ENCODE measurements at places on chromosomes 5 and 9.

DNA sequence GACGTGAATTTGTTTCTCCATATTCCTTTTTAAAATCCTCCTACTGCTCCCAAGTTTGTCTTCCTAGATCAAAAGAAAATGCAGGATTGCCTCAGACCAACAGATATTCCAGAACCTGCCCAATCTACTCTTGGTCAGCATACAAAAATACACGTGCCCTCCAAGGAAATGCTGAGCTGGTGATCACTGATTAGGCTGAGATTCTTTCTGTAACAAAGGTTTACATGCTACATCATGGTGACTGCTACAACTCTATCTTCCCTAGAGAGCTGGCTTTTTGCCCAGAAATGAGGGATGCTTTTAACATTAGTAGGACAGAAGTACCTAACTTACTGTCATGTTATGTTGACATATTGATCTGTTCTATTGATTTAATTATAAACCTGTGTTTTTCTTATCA is 35.5 kb downstream of the OR2Y1 start:
- DNase-seq: no peak

DNA sequence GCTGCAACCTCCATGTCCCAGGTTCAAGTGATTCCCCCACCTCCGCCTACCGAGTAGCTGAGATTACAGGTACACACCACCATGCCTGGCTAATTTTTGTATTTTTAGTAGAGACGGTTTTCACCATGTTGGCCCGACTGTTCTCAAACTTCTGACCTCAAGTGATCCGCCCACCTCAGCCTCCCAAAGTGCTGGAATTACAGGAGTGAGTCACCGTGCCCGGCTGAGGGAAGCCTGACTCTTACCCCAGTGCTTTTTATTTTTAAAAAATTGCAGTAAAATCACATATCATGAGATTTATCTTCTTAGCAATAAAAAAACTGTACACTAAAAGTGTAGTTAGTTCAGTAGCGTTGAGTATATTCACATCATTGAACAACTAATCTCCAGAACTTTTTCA is 105.3 kb downstream of the SLIT3 start:
- DNase-seq: no peak

DNA sequence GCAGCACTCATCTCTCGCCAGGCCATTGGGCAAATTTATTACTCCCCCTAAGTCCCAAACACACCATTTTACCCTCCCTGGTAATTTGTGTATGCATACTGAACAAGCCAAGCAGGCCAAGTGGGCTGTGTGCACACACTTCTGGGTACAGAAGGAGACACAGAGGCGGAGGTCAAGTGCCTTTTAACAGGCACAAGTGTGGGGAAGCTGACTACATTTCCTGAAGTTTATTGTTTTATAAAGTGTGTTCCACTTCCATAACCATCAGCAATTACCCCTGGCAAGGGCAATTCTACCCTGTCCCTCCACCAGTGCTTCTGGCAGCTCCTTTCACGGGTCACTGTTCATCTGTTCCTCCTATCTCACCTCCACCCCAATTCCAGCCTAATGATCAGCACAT is 93.9 kb downstream of the SETX start:
- no peak for DNase-seq

- DNase-seq: no peak
Measured at GRCh38 chr9:21580636-21581378, 98.7 kb upstream of the IFNE start.

- DNase-seq: no peak
Measured at GRCh38 chr5:154756009-154756867, 1.1 kb downstream of the LARP1 start.

DNA sequence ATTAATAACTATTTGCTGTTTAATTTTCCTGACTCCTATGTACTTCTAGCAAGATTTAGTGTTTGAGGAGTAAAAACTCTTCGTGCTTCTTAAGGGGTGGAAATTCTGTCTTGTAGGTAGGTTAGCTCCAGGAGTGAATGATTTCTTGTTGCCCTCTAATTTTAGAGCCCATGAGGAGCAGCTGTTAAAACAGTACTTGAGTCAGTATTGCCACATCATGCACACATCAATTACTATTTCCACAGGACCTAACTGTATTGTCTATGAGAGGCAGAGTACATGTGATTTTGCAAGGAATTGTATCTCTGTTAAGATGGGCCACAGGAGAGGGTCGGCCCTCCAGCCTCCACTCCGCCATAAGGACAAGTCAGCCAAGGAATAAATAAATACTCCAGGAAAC is 91.2 kb downstream of the PDZD2 start:
- no peak for DNase-seq

GRCh38 chr9:136506425-136506824 is 23.6 kb upstream of the SEC16A start:
- no peak for DNase-seq

DNA sequence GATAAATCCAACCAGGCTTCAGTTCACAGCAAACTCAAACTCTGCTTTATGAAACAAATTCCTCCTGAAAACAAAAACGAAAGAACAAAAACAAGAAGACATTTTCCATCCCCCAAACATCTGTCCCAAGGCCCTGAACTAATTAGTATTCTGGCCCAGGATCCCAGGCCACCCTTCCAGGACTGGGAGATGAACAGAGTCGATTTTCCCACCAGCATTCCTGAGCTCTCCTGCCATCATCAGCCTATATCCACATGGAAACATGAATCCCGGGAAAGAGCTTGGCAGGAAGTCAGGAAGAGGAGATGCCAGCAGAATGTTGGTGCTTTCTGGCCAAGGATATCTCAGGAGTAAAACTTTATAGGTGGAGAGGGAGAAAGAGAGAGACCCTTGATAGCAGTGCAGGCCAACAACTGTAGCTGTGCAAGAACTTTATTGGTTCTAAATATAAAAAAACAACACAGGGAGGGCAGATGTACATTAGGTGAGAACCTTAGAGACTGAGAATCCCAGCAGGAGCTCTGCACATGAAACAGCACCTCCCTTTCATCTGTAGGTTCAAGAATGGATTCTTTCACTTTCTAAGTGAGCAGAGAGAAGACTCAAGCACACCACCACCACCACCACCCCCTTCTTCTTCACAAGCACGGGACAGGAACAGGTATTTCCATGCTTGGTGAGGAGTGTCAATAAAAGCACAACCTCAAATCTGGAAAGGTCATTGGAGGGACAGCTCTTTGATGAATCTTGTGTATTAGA is 190.7 kb upstream of the TAS2R1 start:
- DNase-seq: no peak

DNA sequence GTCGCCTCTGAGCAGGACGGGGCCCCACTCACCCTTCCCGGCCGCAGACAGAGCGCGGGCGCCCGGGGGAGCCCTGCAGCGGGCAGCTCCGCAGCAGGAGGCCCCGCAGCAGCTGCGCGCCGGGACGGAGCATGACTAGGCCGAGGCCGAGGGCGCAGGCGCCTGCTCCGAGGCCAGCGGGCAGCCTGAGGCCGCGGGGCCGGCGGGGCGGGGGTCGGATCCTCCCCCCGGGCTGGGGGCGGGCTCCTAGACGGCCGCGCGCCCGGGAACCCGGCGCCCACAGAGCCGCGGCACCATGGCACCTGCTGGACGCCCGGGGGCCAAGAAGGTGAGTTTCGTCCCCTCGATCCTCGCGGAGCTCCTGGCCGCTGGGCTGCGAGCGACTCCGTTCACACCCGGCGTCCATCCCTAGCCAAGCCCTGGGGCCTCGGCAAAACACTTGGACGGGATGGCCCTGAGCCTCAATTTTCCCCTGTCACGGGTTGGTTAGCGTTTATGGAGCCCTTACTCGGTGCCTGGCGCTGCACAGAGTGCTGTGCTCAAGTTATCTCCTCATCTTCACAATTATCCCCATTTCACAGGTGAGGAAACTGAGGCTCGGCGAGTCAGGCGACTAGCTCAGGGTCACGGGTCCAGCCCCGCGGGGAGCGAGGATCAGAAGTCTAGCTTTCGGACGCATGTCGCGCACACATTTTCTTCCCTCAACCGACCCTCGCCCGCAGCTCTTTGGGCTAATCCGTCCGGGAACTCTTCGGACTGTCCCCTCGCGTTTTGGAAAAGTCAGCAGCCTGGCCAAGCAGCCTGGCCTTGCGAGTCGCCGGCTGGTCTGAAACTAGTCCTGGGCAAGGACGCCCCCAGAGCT is at the start of the genes BHMT2 and DMGDH:
Gene BHMT2, plus strand, starts transcription at position 280 of the 862 bp plus-strand sequence. Its CDS starts 16 bp downstream, at position 296.
Gene DMGDH, minus strand, starts transcription at position 187 of the 862 bp plus-strand sequence. Its CDS starts 54 bp downstream, at position 133.
- no peak for DNase-seq

GRCh38 chr9:70177121-70177520 is 81.7 kb upstream of the SMC5 start:
- no peak for DNase-seq

DNA sequence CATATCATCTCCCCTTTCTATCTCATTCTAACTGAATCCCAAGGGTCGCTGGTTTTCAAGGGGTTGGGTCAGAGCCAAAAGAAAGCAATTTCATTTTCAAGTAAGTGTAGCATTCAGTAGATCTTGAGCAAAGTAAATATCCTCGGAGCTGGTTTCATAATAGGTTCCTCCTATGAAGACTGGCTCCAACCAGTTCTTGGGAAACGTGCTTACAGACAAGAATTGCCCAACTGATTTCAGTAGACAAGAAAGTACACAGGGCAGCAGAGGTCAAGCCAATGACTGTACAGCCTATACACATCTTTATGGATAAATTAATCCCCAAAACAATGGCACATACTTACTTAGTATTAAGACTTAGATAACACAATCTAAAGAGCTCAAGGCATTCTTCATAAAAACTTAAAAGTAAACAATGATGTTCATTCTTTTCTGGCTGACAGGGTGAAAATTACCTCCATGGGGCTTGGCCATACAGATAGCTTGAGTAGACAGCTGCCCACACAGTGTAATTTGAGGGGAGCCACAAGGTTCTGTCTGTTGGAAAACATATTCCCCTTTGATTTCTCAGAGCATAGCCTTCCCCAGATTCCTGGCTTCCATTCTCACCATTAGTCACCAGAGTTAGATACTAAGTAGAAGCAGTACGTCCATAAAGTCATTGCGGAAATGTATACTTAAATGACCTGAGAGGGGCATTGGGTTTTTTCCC is 163.9 kb downstream of the ARRDC3 start:
- DNase-seq: no peak

DNA sequence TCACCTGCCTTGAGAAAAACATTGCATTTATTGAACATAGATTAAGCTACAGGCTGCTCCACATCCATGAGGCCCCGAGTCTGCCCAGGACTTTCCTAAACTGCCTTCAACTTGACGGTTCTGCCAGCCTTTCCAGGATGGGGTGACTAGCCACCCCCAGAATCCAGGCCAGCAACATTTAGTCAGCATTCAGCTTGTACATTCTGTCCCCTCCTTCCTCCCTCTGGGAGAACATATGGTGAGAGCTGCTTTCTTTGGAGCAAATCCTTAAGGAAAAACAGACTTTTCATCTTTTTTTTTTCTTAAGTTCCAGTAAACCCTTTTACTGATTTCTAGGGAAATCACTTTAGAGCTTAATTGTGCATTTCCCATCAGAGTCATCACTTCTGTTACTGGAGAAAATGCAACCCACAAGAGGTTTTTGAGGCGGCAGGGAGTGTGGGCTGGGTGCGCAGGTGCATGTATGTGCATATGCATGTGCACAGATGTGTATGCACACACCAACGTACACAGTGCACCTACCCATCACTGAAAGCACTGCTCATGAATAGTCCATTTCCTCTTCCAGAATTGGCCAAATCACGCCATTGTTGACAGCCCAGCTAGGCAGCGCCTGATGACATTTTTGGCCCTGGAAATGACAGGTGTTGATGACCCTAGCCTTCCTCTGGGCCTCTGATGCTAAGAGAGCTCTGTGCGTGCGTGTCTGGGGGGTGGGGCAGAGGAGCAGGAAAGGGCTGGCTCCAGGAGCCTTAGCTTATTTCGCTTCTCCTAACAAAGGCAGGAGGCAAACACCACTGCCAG is 145.6 kb downstream of the HSD17B3 start:
- no peak for DNase-seq

- DNase-seq: no peak
Measured at GRCh38 chr5:109411627-109412026, 1.9 kb upstream of the PJA2 start.

- DNase-seq: no peak
Measured at GRCh38 chr9:132239518-132239917, 77.7 kb downstream of the NTNG2 start.

DNA sequence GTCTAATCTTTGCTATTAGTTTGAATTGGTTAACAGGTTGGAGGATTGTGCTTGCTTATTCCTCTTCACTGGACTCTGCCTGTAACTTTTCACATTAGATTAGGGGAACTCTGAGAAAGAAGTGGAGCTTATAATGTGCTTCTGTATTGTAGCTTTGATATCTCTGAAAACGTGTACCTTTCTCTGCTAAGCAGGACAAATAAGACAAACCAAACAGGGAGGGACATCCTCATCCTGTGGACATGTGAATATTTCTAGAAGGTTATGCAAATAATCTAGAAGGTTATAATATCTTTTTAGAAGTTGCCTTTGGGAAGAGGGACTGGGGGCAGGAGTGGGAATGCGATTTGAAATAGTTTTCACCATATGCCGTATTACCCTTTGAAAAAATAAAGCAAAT is 11.7 kb downstream of the IQGAP2 start:
- no peak for DNase-seq

- no peak for DNase-seq
Measured at GRCh38 chr5:173317091-173317730, 11.0 kb downstream of the STC2 start.

DNA sequence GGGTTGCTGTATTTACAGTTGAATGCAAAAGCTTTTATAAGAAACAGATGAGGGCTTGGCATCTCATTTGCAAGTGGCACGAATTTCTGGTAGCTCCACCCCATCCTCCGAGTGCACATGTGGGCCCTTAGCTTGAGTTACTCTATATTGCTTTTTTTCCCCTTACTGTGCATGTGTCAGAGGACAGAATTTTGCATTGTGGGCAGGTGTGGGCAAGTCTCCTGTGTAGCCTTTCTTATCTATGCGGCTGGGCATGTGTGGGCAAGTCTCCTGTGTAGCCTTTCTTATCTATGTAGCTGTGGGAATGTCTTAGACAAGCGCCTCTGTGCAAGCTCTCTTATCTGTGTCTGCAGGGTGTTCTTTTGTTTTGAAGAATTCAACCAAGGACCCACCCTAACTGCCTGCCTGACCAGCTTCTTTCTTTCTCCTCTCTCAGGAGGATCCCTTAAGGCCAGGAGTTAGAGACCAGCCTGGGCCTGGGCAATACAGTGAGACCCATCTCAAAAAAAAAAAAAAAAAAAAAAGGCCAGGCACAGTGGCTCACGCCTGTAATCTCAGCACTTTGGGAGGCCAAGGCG is 34.1 kb upstream of the SIL1 start:
- no peak for DNase-seq

- DNase-seq: no peak
Measured at GRCh38 chr9:135982499-135983207, 21.5 kb upstream of the UBAC1 start.

- no peak for DNase-seq
Measured at GRCh38 chr5:157252711-157253465, 13.0 kb upstream of the CYFIP2 start.

GRCh38 chr5:86974955-86975354 is 292.7 kb upstream of the RASA1 start:
- no peak for DNase-seq

DNA sequence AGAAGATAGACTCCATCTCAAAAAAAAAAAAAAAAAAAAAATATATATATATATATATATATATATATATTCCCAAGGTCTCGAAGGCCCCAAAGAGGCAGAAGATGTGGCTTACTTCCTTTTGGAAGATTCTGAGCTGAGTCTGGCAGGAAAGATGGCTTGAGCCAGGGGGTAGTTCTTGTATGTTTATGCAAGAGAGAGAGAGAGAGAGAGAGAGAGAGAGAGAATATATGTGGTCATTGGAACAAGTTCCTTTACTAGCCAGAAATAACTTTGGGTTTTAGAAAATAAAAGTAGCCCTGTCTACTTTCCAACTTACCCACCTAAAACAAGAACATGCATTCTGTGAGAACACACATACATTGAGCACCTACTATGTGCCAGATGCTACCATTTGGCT is 17.6 kb downstream of the NCS1 start:
- no peak for DNase-seq

GRCh38 chr5:139381837-139382761 is 998 bp downstream of the SLC23A1 start:
- DNase-seq: no peak

Measured in stimulated activated CD8-positive, alpha-beta memory T cell treated with anti-CD3 and anti-CD28 coated beads, Interleukin-7, amount 100 ng/mL, for 24 hours (primary cell).